ENCODE measurements at places on chromosomes 5 and 9.

- DNase-seq = no peak
These were observed 288.1 kb upstream of the EFNA5 start for GRCh38 chr5:107958861-107959260.

GRCh38 chr5:154576429-154576806 lies 98.4 kb upstream of the HAND1 start:
- no peak for DNase-seq

- no peak for DNase-seq
These were observed 358.8 kb upstream of the TRPC7 start for GRCh38 chr5:136724161-136724560.

GRCh38 chr9:133045132-133045531 lies 14.3 kb downstream of the GTF3C5 start:
- no peak for DNase-seq

GRCh38 chr9:86408121-86408520 lies 53.9 kb upstream of the TUT7 start:
- no peak for DNase-seq

All from DMS79 treated with DMSO at 0.1 percent for 48 hours (cell line).